Activated CD4-positive, CD25-positive, alpha-beta regulatory T cell treated with anti-CD3 and anti-CD28 coated beads, Interleukin-2, amount 50 U/mL, for 16 hours (primary cell): ENCODE measurements at places on chromosomes 7 and 10.

GRCh38 chr10:72334196-72334824 is 20.4 kb downstream of the DNAJB12 start:
- DNase-seq, result no peak

GRCh38 chr10:57098146-57098545 is 737.1 kb upstream of the ZWINT start:
- no peak for DNase-seq

DNA sequence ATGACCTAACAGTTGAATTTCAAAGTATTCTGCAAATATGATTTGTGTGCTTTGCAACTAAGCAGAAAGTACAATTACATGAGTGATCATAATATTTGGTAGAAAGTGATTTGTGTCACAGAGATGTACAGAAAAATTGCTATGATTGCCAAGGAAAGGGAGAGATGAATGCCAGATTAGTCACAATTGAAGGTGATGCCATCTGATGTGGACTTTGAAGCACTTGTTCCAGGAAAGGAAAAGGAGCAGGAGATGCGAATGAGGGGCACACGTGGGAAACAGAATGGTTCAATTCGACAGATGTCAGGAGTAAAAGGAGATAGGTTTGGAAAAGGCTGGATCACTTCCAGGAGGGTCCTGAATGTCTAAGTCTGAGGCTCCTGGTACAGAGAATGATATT is 153.1 kb upstream of the LAMB4 start:
- no peak for DNase-seq

GRCh38 chr10:1674501-1674900 is 62.8 kb downstream of the ADARB2 start:
- no peak for DNase-seq

- no peak for DNase-seq
Measured at GRCh38 chr7:139610595-139610994, 87.1 kb downstream of the CLEC2L start.

DNA sequence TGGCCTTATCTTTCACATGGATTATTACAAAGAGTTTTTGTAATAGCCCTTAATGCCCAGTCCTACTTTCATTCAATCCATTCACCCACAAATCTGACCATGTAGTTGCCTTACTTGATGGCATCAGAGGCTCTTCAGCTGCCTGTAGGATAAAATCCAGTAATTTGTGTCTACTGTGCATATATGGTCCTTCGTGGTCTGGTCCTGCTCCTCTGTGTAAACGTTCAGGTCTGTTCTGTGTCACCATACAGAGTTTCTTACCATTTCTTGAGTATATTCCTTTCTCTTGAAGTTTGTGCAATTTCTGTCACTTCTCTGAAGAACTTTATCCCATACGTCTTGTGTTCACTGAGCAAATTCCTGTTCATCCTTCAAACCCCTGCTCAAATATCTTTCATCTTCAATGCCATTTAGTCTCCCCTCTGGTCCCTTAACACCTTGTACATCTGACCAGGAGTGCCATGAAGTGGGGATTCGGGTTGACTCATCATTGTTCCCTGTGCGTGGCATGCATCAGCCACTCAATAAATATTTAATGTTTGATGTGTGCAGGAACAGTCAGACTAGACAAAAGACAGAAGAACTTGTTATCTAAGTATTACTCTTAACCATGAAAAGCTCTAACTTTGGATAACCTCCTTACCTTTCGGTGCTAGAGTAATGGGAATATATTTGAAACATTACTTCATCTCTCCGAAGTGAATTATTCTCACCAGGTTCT is 98.6 kb upstream of the RPA3 start:
- no peak for DNase-seq

- DNase-seq, result no peak
Measured at GRCh38 chr10:30158325-30158960, 99.1 kb upstream of the JCAD start.

- DNase-seq, result no peak
Measured at GRCh38 chr7:142345811-142346210, 88.0 kb upstream of the PRSS58 start.

- DNase-seq, result no peak
Measured at GRCh38 chr7:127761196-127761595, 109.2 kb downstream of the SND1 start.

- no peak for DNase-seq
Measured at GRCh38 chr10:106832846-106833245, 331.7 kb downstream of the SORCS1 start.

DNA sequence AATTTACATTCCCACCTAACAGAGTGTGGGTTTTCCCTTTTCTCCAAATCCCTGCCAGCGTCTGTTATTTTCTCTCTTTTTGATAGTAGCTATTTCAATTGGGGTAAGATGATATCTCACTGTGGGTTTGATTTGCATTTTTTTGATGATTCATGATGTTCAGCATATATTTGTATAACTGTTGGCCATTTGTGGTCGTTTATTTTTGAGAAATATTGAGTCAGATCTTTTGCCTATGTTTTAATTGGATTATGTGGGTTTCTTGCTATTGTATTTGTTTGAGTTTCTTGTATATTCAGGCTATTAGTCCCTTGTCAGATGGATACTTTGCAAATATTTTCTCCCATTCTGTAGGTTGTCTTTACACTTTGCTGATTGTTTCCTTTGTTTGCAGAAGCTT is 193.8 kb downstream of the ABCA13 start:
- no peak for DNase-seq

DNA sequence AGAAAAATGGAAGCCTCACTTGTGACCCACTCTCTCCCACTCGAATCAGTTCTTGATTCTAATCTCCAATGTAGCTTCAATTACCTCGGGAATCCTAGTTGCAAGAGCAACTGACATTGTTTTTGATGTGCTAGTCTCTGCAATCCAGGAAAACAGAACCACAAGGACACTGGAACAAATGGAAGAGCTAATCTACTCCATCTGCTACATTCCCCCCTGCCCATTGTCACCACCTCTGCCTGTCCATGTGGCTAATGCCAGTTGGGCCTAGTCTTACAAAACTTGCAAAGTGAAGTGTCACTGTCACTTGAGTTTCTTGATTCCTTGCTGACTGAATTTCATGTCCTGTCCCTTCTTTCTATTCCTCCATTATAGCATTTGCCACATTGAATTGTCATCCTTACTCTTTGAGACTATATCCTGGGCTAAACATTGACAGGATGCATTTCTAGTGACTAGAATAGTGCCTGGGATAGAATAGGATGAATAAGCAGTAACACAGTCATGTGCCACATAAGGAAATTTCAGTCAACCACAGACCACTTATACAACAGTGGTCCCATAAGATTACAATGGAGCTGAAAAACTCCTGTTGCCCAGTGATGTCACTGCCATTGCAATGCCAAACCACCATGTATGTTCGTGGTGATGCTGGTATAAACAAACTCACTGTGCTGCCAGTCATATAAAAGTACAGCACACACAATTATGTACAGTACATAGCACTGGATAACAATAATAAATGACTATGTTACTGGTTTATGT is 13.5 kb downstream of the GCC1 start:
- no peak for DNase-seq

- DNase-seq, result no peak
Measured at GRCh38 chr10:48604039-48604990, 558 bp downstream of the ARHGAP22 start.

- no peak for DNase-seq
Measured at GRCh38 chr7:122327969-122328368, 23.4 kb upstream of the FEZF1 start.

DNA sequence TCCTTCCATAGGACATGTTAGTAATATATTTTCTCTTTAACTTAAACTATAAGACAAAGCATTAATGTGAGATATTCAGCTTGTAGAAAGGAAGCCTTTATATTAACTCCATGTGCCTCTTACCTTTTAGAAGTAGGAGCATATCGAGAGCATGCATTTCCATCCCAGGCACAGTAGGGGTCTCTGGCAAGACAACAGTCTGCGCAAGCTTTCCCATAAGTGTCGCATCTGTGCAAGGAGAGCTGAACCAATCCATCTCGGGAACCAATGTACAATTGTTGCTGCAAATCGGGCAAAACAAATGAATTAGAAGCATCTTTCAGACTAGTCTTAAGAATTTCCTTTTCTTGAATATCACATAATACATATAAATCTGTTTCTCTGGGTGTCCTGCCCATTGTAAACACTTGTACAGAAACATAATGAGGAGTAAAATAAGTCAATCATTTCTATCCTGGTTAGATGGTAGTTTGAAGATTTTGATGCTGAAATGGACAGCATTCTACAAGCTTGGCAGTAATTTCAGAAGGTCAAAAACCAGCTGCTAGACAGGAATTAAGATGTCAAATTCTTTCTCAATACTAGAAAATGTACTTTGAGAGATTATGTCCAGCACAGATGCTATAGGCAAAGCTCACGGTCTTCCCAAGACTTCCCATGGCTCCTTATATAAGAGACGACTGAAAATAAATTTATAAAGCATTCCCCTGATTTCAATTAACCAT is 171.8 kb downstream of the SEMA3D start:
- DNase-seq, result no peak
